ENCODE measurements at places on chromosomes 13 and 19.

GRCh38 chr19:20969498-20969897 is 46.4 kb downstream of the ZNF85 start:
- no peak for ATAC-seq

GRCh38 chr13:106532111-106532929 is 3.1 kb downstream of the EFNB2 start:
- ATAC-seq, result no peak

DNA sequence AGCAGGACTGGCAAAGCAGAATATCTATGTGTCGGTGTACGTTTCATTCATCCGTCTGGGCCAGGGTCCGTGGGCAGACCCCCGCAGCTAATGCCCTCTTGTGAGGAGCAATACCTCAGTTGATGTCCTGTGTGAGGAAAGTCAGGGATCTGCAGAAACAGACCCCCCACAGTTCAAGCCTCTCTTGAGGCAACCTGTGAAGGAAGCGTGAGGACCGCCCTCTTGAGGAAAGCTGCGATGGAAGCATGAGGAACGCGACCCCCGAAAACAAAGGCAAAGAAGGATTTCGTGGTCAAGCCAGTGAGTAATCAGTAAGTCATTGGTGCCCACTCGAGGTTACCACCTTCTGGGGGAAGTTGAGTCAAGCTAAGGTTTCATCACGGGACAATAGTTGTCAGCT is 20.9 kb upstream of the ZNF83 start:
- no peak for ATAC-seq

GRCh38 chr13:30718661-30719524 is 16.4 kb upstream of the ALOX5AP start:
- no peak for ATAC-seq

- ATAC-seq, result no peak
Observed at GRCh38 chr13:37618554-37618953, 20.0 kb upstream of the POSTN start.

- no peak for ATAC-seq
Observed at GRCh38 chr13:109408591-109409382, 377.6 kb downstream of the IRS2 start.

DNA sequence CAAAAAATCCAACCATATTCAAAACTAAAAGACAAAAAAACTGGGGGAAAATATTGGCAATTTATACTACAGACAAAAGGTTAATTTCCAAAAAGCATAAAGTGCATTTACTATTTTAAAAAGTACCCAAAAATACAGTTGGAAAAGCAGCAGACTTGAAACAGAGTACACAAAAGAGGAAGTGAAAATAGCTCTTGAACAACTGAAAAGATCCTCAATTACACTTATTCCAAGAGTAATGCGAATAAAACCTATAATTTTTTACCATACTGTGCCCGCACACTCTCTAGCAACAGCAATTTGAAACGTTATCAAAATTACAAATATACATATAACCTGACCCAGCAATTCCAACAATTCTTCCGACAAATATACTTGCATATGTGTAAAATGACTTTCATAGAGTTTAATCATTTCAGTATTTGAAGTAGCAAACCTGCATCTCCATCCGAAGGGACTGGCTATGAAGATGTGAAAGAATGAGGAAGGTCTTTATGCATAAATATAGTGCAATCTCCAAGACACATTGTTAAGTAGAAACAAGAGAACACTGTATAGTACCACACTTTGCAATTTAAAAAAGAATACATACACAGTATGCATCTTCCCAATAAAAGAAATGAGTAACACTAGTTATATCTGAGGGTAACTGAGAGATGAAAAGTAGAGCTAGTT is 25.4 kb downstream of the ALG5 start:
- ATAC-seq, result no peak

- ATAC-seq, result peak; percentile 99
Observed at GRCh38 chr13:44273991-44274770, 99.4 kb upstream of the SERP2 start.

DNA sequence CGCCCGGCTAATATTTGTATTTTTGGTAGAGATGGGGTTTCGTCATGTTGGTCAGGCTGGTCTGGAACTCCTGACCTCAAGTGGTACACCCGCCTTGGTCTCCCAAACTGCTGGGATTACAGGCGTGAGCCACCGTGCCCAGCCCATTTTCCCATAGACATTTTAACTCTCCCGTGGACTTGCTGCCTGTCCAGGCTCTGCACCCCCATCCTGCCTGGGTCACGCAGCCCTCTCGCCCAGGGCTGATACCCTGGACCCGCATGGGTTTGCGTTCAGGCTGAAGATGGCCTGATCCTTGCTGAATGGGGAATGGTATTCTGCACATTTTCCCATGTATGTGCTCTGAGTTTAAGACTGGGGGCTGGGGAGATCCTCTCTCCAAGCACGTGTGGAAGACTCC is 46.0 kb upstream of the RANBP3 start:
- ATAC-seq, result no peak

- ATAC-seq, result peak; percentile 22
Observed at GRCh38 chr19:8445488-8446001, 770 bp downstream of the HNRNPM start.

DNA sequence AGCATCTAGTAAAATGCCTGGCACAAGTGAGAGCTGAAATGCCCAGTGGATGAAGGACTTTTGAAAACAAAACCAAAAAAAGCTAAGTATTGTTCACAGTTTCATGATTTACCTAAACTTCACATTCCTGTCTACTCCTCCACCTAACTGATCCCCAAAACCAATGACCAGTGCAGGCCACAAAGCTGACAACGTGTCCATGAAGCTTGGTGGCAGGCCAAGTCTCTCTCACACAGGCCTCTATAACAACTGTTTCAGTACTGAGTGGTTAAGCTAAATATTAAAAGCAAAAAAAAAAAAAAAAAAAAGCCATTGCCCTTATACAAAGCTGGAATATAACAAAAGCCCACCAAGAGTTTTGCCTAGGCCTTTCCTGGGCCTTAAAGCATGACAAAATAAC is 36.4 kb downstream of the STK24 start:
- ATAC-seq, result no peak
